ENCODE measurements at places on chromosomes 12 and 14.

- no peak for DNase-seq
Observed at GRCh38 chr14:92863286-92864080, 59.5 kb upstream of the CHGA start.

DNA sequence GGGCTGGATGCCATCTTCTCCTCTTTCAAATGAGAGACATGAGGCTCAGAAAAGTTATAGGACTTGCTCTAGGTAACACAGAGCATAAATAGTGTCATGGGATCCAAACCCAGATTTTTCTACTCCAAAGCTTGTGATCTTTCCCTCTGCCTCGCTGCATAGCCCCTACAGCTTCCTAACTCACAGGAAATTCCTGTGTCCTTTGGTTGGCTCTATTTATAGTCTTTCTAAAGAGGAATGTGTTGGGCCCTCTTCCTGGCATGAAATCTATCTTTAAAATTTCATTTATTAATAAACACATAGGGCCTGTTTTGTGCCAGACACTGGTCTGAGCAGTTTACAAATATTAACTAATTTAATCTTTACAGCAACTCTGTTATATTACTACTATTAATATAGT is 9.8 kb upstream of the KCNA5 start:
- DNase-seq = no peak

DNA sequence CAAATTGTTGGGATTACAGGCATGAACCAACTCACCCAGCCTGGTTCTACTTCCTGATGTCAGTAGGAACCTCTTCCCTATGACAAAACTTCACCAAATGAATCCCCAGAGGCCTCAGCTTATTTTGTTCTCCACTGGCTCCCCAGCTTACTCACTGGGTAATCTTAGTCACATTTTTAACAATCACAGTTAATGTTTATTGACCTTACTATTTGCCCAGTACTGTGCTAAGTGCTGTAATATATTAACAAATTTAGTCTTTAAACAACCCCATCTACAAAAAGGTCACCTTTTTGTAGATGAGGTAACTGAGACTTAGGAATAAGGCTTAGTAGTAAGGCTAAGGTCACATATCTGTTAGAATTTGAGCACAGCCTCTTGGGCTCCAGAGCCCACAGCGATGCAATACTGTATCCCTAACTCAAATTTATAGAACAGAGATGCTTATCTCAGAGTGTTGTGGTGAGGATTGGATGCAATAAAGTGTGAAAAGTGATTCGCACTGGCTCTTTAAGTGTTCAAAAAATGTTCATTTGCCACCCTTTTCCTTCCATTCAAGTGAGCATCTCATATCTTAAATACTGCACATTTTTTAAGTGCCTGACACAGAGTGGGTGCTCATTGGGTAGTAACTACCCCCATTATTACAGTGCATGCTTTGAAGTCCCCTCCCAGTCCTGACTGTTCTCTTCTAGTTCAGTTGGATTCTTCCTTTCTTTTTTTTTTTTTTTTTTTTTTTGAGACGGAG is 146.4 kb upstream of the ARHGAP5 start:
- no peak for DNase-seq

- DNase-seq = peak; percentile 79
Observed at GRCh38 chr12:57766464-57767304, at the start of gene CYP27B1. TSS of gene CYP27B1 (minus strand) at chr12:57767078. CDS start at chr12:57767041, 37 bp downstream.

- DNase-seq = no peak
Observed at GRCh38 chr12:94831081-94831751, 172.3 kb downstream of the NDUFA12 start.

GRCh38 chr12:22396735-22397134 is 62.2 kb upstream of the ST8SIA1 start:
- DNase-seq = no peak

DNA sequence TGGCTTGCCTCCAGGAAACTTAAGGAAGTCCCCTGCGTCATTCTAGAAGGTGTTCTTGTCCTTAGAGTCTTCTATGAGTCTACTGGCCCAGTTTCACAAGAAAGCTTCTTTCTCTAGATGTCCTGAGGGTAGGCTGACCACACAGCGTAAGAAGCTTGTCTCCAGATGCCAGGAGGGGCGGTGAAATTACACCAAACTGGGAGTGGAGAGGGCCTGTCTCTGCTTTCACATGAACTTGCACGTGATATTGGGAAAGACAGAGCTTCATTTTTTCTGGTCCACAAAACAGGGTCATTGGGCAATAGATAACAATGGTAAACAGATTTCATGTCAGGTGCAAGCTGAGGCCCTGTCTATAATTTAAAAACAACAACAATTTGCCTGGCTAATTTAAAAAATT is 85.7 kb upstream of the TBX3 start:
- DNase-seq = no peak

DNA sequence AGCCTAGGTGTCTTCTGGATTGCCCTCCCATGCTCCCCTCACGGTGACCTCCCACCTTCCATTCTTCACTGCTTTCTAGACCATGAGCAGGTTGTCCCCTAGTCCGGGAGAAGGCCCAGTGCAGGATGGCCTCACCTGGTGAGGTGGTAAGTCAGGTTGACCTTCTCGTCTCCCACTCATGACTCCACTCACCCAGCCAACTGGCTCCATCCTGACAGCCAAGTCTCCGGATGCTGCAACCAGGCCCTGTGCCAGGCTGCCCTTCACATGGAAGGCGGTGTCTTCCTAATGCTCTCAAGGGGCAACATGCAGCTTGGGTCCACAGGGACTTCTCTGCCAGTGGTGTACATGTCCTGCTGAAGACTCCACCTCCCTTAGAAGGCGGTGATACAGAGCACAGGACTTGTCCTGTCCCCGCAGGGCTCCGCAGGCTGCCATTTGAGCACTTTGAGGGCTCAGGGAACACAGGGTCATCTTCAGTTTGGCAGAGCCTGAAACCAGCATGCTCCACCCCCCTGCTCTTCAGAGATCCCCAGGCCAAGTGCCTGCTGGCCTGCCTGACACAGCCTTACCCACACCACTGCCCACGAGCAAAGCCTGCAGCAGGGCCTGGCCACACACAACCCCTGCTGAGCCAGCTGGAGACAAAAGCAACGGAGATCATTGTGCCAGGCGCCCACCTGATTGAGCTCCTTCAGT is 25.4 kb downstream of the BATF start:
- no peak for DNase-seq

Measured in ecto neural progenitor cell (in vitro differentiated cells).